ENCODE measurements at places on chromosomes 7 and 10.

DNA sequence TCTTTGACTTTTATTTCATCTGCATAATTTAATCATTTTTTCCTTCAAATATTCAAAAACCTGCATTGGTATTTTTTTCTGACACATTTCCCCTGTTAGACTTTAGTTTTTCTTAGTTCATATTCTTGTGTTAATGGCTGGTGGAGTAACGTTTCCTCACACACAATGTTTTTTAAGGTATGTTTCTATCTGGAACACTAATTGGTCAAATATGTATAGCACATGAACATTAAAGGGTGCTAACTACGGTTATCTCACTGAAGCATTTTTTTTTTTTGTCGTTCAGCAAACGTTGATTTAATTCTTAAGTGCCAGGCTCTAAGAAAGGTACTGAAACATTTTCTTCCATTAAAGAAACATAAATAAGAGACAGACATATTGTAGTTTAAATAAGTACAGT is 87.7 kb downstream of the PTPRZ1 start:
- no peak for DNase-seq

- DNase-seq: no peak
These were observed 223.1 kb downstream of the CUX1 start for GRCh38 chr7:102040569-102040968.

DNA sequence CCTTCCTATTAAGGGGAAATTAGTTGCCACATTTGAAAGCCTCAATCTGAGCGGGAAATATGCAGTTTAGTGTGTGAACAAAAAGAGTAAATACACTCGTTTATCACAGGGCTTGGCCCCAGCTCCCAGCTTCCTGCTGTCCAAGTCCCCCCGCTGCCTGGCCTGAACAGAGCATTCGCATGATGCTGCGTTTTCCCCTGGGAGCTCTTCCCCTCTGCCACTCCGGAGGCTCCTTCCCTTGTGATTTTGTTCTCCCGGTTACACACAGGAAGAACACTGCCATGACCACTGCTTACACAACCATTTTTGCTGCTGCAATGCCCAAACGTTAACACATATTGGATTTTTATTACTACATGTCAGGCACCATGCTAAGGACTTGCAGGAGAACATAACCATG is 120.7 kb upstream of the ADARB2 start:
- DNase-seq: no peak

- DNase-seq: no peak
These were observed 479.9 kb upstream of the AKR1E2 start for GRCh38 chr10:4345877-4346646.

- DNase-seq: no peak
These were observed 436.8 kb upstream of the C7orf33 start for GRCh38 chr7:148153616-148154284.

- DNase-seq: no peak
These were observed 11.5 kb downstream of the RGS10 start for GRCh38 chr10:119531067-119531466.

GRCh38 chr7:119996634-119997033 is 276.3 kb upstream of the KCND2 start:
- no peak for DNase-seq

DNA sequence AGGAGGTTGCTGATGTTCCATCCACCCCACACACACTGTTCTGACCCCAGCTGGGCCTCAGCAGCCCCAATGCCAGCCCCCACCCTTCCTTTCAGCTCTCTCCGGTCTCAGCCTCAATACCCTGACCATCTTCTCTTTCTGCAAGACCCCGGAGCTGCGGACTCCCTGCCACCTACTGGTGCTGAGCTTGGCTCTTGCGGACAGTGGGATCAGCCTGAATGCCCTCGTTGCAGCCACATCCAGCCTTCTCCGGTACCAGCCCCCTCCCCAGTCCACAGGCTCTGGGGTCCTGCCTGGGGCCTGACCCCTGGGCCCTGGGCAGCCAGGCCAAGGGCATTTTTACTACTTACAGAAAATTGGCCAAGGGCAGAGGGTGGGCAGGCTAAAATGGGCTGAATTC is 2.6 kb downstream of the RGR start:
- DNase-seq: peak; percentile 32

DNA sequence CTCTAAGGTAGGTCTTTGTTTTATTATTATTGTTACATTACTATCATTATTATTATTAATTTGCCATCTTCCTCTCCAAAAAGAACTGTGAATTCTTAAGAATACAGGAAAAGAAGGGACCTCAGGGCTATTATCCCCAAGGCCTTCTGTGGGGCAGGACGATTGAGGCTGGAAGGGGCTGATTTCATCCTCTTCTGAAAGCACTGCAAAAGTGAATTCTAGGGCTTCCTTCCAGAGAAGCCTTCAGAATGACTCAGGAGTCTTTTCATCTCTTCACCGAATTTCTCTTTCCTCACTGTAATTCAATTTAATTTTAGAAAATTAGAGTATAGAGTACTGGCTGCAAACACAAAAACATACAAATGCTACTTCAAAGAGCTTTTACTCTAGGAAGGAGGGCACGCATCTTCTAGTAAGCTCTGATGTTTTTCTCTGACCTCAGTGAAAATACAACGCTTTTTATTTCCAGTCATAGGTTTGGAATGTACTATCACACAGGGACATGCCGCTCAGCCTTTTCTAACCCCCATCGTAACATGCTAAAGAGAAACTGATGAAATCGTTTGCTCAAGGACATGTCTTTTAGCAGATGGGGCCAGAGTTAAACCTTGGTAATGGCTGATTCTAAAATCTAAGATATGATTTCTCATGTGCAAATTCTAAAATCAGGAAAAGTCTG is 280.2 kb upstream of the PITRM1 start:
- no peak for DNase-seq

GRCh38 chr10:6396226-6396625 is 183.8 kb downstream of the PRKCQ start:
- DNase-seq: no peak

DNA sequence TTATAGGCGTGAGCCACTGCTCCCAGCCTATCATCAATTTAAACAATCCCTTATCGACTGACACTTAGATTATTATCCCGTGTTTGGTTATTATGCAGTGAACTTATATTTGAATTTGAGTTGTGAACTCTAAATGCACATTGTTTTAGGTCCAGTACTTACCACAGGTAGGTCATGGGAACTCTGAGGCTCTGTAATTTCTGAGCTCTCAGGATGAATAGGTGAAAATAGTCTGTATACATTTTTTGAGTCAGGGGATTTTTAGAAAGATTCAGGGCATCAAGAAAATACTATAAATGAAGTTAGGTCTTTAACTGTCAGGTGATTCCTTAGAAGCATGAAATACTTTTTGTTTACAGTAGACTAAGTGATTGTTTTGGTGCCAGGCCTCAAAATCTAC is 8.8 kb downstream of the CCDC136 start:
- no peak for DNase-seq

GRCh38 chr7:134016223-134016941 is 110.8 kb upstream of the LRGUK start:
- peak; percentile 24 for DNase-seq

DNA sequence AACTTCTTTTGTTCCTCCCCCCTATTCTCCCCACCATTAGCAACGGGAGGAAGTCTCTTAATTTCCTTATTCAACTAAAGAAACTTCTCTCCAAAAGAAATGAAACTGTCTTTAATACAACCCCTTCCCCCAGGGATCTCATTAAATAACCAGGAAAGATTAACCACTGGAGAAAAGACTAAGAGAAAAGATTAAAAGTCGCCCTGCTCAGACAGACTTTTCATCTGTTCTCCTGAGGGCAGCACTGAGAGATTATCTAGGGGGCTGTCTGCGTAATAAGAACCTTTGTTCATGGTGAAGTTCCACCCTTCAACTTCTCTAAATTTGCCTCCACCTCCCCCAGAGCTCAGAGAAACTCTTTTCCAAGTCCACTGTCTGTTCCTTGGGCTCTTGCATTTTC is 105.5 kb downstream of the HGF start:
- DNase-seq: no peak

DNA sequence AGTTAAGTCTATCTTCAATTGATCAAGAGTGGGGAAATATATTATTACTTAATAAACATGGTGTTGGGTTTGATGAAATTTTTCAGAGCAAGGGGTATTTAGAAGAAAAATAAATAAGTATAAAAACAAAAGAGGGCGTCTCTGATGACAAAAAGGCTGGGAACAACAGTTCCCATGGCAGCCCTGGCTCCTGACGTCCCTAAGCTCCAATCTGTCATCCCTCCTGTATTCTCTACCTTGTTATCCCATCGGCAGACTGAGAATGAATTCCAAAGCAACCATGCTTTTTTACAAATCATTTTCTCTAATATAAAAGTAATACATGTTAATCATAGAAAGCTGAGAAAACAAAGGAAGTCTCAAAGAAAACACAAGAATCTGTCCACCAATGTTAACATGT is 55.5 kb downstream of the SORBS1 start:
- no peak for DNase-seq

- peak; percentile 55 for DNase-seq
These were observed 26.7 kb upstream of the CDCA7L start for GRCh38 chr7:21972397-21972784.

GRCh38 chr7:141178486-141179135 is 104.7 kb downstream of the TMEM178B start:
- DNase-seq: no peak

- no peak for DNase-seq
These were observed 285.9 kb upstream of the FZD8 start for GRCh38 chr10:35927990-35928488.

GRCh38 chr10:5684971-5685763 is 529 bp downstream of the TASOR2 start:
- peak; percentile 72 for DNase-seq

DNA sequence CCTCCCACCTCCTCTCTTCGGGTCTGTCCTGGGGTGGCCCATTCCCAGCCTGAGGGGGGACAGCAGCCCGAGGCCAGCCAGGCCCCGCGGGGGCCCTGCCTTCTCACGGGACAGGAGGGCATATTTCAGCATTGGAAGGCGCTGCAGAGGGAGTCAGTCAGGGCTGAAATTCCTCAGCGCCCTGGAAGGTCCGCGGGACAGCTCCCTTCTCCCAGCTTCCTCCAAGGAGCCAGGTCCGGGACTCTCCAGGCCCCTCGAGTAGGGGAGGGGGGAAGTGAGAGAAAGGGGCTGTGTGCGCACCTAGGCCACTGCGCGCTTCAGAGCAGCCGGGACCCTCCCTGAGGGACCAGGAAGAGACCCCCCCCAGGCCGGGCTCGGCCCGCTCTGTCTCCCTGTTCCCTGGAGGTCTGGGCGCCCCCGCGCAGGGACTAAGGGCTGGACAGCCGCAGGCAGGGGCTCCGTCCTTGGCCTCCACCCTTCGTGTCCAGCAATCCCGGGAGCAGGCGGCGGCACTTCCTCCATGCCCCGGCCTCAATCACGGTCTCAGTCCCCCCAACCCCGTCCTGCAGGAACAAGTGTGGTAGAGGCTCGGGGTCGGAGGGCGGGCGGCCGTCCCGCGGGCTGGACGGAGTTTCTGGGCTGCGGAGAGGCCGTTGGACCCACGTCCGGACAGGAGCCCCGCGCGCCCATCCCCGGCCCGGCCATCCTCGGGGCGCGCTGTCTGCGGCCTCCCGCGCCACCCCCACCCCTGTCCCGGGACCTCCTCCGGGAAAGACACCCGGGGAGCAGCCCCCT is 6.0 kb upstream of the ELFN1 start:
- peak; percentile 92 for DNase-seq

DNA sequence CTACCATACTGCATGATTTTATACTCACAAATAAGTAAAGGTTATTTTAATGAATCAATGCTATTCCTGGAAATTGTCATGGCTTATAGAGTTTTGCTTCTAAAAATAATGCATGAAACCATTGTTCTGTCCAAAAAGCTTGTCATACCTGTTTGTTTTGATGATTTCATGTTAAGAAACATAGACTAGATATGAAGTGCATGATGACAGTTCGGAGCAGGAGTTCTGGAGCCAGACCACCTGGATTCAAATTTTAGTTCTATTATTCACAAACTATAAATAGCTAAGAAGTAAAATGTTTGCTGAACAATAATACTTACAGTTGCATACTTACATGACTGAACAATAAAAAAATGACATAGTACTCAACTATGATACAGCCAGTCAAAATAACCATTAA is 107.0 kb upstream of the AKR1E2 start:
- DNase-seq: no peak

DNA sequence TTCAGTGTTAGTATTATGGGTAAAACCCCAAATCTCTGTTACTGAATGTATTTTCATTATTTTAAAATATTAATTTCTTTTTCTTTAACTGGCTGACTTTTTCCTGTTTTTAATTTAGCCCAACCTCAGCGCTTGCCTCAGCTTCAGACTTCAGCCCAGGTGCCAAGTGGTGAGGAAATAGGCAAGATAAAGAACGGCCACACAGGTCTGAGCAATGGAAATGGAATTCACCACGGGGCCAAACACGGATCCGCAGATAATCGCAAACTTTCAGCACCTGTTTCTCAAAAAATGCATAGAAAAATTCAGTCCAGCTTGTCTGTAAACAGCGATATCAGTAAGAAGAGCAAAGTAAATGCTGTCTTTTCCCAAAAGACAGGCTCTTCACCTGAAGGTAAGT is 57.5 kb downstream of the MDFIC start:
- no peak for DNase-seq

DNA sequence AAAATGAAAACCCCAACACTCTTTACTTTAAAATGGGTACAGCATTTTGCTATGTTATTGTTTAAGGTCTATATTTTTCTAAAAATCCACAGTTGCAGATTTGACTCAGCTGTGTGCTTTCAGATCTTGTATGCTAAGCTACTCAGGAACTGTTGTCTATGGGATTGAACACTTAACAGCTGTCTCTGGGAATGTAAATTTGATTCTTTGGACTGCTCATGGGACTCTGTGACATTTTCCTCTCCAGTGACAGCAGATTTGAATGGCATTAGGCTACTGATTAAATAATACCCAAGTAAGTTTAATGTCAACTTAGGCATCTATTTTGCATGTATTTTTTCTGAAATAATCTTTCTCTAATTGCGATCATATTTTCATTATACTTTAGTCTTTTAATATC is 1.7 kb upstream of the CD36 start:
- DNase-seq: no peak

GRCh38 chr7:118420888-118421287 is 196.4 kb downstream of the ANKRD7 start:
- DNase-seq: no peak

DNA sequence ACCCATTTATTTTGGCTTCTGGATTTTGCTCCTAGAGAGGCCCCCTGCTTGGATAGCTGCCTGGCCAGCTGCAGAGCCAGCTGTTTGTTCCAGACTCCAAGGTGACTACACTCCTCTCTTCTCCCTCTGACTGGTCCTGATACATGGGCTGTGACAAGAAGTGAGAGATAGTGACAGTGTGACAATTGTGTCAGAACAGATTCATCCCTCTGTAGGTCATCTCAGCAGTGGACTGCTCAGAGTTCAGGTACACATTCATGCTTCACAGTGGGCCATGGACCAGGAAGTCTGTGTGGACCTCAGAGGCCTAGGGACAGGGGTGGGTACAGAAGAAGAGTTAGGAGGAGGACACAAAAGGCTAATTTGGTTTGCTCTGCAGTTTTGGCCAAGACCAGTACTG is 188.2 kb upstream of the MKLN1 start:
- no peak for DNase-seq

- no peak for DNase-seq
These were observed 88.0 kb upstream of the NAMPT start for GRCh38 chr7:106372595-106373318.
